Stimulated activated memory B cell treated with anti-CD40 and anti-IgM and Interleukin-4, amounts not matched to agents 10 μg/mL and 1 μg/mL and 100 μg/mL, for 72 hours (primary cell): ENCODE measurements at places on chromosomes 7 and 10.

GRCh38 chr7:37074370-37074769, 350.1 kb upstream of the AOAH start:
- ATAC-seq: no peak

- no peak for ATAC-seq
These were observed 27.9 kb downstream of the PON3 start for GRCh38 chr7:95368235-95368634.

- ATAC-seq: no peak
These were observed 47.1 kb upstream of the NCAPG2 start for GRCh38 chr7:158751751-158752150.

DNA sequence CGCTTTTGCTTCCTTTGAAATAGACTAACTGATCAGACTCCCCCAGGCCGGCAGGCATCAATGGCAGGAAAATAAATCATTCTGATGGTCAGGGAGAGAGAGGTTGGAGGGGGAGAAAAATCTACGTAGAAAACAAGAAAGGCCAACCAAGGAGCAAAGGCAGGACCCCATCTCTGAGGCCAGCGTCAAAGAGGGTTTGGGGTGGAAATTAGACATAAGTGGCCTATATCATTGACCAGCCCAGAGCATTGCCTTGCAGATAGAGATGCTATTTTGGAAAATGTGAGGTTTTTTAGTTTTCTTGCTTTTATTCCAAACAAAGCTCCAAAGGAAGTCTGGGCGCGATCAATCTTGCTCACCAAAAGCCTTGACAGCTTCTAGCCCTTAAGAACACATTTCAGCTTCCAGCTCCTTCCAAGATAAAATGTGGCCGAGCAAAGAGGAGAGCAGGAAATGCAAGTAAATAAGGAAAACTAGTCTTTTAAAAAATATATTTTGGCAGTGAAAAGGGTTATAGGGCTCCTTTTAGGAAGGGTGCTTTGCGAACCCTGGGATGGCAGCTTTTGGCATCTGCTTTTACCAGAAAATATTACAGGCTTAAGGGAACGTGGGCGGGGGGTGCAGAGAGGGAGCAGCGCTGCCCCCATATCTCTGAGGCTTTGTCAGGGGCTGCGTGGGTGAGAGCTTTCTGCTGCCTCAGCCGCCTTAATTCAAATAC, 2.0 kb upstream of the HOXA2 start:
- no peak for ATAC-seq

DNA sequence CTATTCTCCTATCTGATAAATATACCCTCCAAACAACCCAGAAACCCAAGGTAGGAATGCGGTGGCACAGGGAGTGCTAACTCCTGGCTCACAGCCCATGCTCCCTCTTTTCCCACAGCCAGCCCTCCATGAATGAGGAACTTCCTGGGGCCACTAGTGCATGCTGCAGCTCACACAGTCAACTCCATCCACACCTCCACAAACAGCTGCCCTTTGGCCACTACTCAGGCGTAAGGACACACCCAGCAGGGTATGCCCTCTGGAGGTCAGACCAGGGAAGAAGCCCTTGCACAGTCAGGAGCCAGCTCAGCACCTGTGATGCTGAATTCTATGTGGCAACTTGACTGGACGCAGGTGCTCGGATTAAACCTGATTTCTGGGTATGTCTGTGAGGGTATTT, 85.2 kb upstream of the PIK3CG start:
- ATAC-seq: peak; percentile 62

GRCh38 chr7:31805209-31805818, 118.3 kb downstream of the PPP1R17 start:
- no peak for ATAC-seq

GRCh38 chr10:71090801-71091200, 121.6 kb upstream of the UNC5B start:
- ATAC-seq: peak; percentile 17

GRCh38 chr10:119595134-119595675, 1.6 kb downstream of the TIAL1 start:
- ATAC-seq: no peak

DNA sequence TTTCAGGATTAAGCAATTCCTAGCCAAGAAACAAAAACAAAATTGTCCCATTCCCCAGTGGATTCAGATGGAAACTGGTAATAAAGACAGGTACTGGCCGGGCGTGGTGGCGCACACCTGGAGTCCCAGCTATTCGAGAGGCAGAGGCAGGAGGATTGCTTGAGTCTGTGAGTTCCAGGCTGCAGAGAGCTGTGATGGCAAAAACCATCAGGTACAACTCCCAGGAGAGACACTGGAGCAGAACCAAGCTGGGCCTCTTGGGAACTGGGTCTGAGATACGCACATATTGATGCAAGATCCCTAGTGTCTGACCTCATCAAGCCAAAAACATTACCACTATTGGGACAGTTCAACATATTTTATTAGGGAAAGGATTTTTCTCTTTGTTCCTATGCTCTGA, 84.0 kb upstream of the ANLN start:
- ATAC-seq: no peak

DNA sequence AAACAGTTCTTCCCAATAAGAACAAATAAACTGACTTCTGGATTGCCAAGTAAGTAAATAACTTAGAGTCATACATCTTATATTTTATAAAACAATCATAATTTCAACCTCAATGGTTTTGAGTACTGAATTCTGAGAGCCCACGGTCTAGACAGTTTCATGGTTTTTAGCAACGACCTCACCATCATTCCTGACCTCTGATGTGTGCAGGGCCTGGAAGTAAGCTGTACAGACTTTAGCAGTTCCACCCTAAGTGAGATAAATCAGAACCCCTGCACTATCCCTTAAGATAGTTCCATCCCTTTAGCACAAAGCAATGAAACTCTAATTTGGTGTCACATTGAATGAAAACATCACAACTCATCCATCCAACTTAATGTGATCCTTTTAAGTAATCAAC, 86.0 kb downstream of the NEBL start:
- peak; percentile 16 for ATAC-seq

- ATAC-seq: no peak
These were observed 56.2 kb downstream of the CREM start for GRCh38 chr10:35182631-35183510.

DNA sequence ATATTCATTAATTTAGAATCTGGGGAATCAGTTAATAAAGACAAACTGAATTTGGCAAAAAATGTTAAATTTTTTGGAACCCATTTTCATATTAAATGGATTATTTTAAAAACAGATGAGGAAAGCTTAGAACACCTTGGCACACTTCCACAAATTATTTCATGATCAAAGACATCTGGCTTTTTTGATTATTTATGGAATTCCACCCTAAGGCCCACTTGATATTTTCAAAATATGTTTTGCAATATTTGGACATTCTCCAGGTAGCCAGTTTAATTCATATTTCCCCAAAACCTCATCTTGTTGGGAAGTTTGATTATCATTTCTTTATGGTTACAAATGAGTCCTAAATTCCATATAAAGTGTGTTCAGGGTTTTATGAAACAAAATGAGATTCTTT, 129.9 kb downstream of the DOCK4 start:
- no peak for ATAC-seq

DNA sequence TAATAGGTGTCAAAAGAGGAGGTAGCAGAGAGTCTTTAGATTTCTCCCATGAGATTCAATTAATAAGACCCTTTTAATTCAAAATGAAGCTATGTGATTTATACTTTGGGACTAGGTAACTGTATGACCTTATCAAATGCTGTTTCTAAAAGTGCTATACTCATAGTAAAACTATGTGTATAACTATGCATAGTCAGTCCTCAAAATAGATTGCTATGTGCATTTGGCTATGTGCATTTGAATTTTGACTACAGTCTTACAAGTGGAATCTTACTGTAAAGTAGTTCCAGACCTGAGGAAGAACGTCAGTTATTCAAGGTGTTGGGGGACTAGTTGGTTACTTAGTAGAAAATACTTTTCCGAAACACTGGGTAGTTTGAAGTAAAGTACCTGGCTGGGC, 36.9 kb downstream of the ADD3 start:
- no peak for ATAC-seq

DNA sequence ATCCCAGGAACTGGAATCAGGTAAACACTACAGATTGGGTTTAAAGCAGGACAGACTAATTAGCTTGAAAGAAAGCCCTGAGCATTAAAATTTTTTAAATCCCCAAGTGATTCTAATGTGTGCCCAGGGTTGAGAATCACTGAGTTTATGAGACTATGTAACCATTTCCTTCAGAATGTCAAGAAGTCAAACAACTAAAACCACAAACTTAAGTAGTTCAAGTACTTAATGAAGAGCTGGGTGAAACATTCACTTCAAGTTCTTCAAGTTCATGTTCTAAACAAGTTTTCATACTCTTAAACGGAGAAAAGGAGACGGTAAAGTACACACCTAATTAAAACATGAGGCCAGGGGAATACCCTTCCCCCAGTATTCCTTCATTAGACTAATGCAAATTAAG, 28.2 kb upstream of the TLL2 start:
- ATAC-seq: no peak

DNA sequence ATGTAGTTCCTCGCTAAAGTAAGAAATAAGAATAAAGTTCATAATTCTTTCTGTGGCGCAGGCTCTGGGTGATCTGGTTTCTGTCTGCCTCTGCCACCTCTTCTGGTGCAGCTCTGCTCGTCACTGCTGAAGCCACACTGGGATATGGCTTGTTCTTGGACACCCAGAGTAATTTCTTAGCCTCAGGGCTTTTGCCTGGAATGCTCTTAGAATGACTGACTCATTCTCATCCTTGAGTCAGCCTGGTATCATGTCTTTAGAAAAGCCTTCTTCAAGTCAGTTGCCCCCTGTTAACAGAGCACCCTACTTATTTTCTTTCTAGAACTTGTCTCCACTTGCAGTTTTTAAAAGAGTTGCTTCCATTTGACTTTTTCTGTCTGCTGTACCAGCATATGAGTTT, 2.0 kb downstream of the ZSCAN25 start:
- ATAC-seq: no peak

- ATAC-seq: no peak
These were observed 886.8 kb downstream of the LRMDA start for GRCh38 chr10:76318211-76318610.

DNA sequence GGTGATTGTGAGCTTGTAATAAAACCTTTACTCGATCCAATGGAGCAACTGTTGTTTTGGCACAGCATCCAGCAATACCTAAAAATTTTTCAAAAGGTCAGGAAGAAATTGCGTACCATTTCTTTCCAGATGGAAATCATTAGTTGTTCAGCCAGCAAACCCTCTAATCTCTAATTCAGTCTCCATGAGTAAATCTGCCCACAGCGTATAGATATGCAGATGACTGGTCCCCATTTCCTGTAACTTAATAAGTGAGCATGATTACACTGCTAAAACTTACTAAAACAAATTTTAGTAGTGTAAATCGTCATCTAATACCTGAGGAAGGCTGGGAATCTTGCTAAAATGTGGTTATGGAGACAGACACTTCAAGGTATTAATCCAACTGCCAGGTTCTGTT, 10.6 kb downstream of the SLC25A16 start:
- ATAC-seq: no peak

GRCh38 chr7:34038816-34039470, 133.6 kb downstream of the BMPER start:
- ATAC-seq: no peak

GRCh38 chr10:80136134-80136571, 3.6 kb downstream of the PLAC9 start:
- no peak for ATAC-seq

GRCh38 chr10:110918269-110918642, 724 bp downstream of the BBIP1 start:
- no peak for ATAC-seq

- ATAC-seq: no peak
These were observed 96.8 kb upstream of the NFE2L3 start for GRCh38 chr7:26055241-26055640.

- no peak for ATAC-seq
These were observed 50.6 kb downstream of the GRK5 start for GRCh38 chr10:119257899-119258419.

- ATAC-seq: no peak
These were observed 5.7 kb upstream of the GOT1 start for GRCh38 chr10:99435986-99436638.

GRCh38 chr10:34539533-34540315, 275.4 kb downstream of the PARD3 start:
- no peak for ATAC-seq

DNA sequence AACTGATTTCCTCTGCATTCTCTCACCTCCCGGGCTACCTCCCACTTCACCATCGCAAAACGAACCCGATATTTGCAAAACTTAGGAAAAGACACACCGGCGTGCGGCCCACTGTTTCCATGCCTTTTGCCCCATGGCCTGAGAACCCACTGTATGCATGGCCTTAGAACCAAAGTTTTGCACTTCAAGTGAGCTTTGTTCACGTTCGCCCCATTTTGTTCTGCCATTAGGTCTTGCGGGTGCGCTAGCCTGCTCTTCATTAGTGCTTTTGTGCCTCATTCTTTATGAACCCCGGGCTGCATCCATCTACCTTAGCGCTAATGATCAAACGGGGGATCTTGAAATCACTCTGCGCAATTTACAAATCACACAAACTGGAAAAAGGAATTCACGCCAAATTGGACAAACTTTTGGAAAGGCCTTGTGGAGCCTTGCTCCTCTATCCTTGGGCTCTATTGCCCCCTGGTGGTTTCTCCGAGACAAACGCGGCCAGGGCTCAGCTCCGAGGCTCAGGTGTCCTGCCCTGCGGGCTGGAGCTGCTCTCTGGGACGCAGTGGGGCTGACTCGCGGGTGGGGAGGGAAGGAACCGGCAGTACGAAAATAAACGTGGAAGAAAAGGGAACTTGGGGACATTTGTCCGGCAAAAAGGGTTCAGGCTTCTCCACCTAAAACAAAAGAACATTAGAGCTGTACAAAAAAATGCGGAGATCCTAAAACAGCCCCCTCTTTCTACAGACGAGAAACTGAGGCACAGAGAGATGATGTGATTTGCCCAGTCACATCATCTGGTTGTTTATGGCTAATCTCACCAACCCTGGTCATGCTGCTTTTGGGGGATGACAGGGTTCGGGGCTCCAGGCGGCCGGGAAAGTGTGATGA, 300.4 kb upstream of the NFE2L3 start:
- ATAC-seq: no peak

GRCh38 chr7:131004371-131004770, 270.4 kb upstream of the KLF14 start:
- ATAC-seq: peak; percentile 72

DNA sequence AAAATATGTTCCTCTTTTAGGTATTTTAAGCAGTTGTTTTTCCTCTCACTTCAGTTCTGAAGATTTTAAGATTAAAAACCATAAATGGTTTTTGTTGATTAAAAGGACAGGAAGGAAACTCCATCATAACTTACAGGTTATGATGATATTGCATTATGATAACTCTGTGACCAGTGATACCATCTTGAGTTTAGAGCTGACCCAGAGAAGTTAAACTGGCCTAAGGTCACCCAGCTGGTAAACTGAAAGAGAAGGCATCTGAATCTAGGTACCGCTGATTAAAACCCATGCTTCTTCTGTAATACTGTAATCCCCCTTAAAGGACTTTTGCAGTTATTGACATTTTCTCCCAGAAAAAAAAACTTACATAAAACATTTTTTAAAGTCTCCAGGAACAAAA, 29.6 kb downstream of the LOXL4 start:
- no peak for ATAC-seq

- no peak for ATAC-seq
These were observed 285.8 kb downstream of the DNAJB6 start for GRCh38 chr7:157622408-157623205.
